ENCODE measurements at places on chromosomes 1 and 21.

GRCh38 chr1:174623324-174624035 is 175.7 kb downstream of the GPR52 start:
- DNase-seq = no peak

DNA sequence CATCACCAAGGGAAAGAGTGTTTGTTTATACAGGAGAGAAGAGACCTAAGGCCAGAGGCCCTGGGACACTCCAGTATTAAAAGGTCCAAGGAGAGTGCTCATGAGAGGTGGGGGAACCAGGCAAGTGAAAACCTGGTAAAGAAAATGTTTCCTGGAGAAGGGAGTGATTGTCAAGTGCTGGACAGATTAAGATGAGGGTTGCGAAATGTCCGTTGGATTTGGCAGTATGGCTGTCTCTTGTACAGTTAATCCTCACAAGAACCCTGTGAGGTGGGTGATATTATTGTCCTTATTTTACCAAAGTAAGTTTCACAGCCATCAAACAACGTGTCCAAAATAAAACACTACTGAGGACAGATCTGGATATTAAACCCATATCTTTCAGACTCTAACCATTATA is 44.2 kb downstream of the RPAP2 start:
- no peak for DNase-seq

DNA sequence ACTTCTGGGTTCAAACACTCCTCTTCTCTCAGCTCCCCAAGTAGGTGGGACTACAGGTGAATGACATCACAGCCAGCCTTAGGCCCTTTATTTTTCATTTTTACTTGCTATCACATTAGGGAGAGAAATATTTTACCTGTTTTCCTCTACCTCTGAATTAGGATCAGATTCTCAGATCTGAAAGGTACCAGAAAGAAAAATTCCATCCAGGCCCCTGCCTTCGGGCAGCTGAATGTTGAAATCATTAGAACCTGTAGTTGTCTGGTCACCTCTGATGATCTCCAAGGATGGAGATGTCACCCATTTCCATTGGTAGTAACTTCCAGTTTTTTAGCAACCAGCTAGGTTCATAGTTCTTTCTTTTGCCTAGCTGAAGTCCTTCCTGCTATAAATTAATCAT is 175.6 kb upstream of the TNR start:
- DNase-seq = no peak

DNA sequence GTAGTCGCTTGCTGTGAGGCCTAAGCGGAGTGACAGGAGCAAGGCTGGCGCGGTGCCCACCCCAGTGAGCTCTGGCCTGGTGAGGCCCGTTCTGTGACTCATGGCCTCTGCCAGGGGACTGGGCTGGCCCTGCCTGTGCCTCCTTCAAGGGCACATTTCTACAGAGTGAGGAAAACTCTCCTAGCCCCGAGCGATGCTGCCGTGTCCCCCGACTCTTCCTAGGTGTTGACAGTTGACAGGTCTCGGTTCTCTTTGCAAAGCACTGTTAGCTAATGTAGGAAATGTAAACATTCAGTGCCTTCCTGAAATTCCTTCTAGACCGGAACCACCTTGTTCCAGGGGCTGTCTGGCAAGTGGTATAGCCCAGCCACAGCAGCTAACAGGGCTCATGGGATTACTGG is 43.9 kb downstream of the ABCG1 start:
- no peak for DNase-seq

DNA sequence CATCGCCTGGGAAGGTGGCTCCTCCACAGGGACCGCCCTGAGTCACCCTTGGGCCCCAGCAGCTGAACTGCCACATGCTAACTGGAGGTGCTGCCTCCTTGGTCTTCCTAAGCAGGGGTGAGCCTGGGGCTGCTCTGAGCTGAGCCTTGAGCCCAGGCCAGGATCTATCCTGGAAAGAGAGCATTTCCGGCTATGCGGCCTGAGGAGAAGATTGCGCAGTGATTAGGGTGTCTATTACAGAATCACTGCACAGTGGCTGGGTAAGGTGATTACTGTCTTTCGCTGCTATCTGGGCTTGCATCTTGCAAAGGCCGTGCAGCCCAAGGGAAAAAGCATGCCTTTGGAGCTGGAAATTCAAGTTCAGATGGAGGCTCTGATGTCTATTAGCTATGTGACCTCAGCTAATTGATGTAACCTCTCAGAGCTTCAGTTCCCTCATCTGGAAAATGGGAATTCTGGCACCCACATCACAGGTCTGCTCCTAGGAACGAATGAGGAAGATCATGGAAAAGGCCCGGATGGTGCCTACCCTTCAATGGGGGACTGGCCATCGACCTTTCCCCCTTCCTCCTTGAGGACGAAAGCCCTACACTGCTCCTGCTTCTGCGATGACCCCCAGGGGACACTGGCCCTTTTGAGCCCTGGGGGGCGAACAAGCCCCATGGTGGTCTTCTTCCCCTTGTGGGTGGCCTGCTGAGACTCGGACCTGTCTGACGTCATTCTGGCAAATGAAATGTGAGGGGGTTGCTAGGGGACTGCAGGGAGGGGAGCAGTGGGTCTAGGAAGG is 38.0 kb downstream of the GPR161 start:
- DNase-seq = no peak

DNA sequence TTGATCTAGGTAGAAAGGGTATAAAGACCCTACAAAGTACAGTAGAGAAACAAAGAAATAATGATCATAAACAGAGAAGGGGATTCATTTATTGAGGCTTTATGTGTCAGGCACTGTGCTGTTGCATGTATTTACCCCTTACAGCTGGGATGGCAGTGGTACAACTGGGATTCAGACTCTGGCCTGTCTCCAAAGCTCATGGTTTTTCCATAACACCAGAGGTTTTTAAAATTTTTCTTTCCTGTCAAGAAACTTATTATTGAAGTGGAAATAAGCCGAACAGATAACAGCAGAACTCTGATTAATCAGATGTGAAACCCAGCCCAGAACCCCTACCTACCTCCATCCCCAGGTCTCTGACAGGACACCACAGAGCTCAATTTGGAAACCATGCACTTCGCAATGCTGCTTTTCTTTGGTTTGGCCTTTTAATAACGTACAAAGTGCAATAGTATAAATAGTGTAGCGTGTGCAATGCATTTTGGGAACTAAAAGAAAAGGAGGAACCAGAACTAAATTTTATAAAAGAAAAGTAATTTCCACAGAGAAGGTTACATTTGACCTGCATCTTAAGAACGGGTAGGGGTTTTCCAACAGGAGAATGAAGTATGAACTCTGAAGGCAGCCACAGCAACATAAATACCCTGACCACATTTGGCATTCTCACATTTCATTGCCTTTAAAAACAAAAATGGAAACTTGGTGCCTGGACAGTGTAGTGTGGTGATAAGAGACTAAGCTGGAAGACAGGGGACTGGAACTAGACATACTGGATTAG is 92.0 kb upstream of the S1PR1 start:
- no peak for DNase-seq

GRCh38 chr1:56561227-56562019 is 17.9 kb downstream of the PLPP3 start:
- DNase-seq = no peak

DNA sequence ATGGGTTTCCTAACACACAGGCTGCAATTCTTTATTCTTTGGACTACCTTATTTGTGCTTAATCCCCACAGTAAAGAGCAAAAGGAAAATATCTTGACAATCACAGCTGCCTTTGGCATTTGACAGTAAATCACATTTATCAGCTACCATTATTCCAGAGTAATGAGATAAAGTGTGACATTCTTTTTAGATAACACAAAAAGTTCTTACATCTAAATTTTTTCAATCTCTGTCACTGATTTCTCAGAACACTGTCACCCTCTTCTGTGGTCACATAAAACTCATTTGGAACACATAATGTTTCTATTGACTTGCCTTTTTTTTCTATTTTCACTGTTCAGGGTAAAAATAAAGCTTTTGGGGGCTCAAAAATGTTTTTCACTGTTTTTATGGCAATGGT is 484.6 kb downstream of the LTN1 start:
- no peak for DNase-seq
